ENCODE measurements at places on chromosomes 12 and 14. TPM values are rescaled to one million over a fixed set of nuclear protein-coding genes. Genes with fewer than 3 reads are reported as not detected.
A peak's percentile ranks its signal among the peaks of the same experiment; 100 is the strongest.

Gene DLK1
- 1.3 TPM for total RNA-seq

GRCh38 chr14:35963209-35963608, 137.1 kb downstream of the BRMS1L start:
- H3K4me3 ChIP-seq, result no peak overlapping the region
- no peaks in the 10 kb centered on the region for H3K4me1 ChIP-seq
- no peaks in the 10 kb centered on the region for H3K27me3 ChIP-seq
- DNase-seq, result peak; percentile 8

Gene HOXC6
- 0.21 TPM for total RNA-seq

Gene WNT5B
- 7.5 TPM for total RNA-seq

DNA sequence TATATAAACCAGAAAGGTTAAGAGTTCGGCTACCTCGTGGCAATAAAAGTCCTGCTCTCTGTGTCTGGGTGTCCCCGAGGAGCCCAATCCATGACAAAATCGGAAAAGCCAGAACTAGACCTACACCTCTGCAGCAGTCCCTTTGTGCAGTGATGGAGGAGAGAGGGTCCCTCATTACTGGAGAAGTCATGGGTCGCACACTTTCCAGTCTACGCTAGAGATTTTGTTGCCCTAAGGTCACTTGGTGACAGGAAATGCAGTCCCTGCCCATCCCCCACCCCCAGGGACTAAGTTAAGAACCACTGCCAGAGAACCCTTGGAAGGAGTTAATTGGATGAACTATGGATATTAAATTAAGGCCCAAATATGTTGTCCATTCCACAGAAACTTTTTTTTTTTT, 104.4 kb upstream of the ATF7IP start:
- peaks cover 47% of the 10 kb centered on the region for H3K4me1 ChIP-seq
- peaks cover 11% of the 10 kb centered on the region for H3K27me3 ChIP-seq
- peak overlapping the region; percentile 99 for H3K27ac ChIP-seq
- peak overlapping the region; percentile 79 for H3K4me3 ChIP-seq
- H3K36me3 ChIP-seq, result peaks cover 10% of the 10 kb centered on the region

GRCh38 chr12:42086031-42086430, 58.6 kb downstream of the GXYLT1 start:
- no peaks in the 10 kb centered on the region for H3K27me3 ChIP-seq
- peaks cover 3% of the 10 kb centered on the region for H3K4me1 ChIP-seq
- no peak for DNase-seq
- H3K27ac ChIP-seq, result no peak overlapping the region
- H3K36me3 ChIP-seq, result no peaks in the 10 kb centered on the region

DNA sequence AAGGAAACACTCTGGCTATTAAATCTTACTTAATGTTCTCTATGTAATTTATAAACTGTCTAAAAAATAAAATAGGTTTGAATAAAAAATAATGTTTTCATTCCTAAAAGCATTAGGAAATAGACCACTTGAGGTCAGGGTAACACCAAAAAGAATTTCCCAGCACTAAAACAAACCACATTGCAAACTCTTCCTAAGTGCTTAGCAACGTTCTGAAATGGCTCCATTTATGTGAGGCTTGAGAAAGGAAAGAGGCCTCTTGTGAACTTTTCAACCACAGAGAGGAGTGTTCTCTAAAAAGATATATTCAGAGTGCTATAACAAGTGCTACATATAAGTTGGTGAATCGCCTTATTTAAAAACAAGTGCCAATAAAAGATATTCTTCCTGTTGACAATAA, 42.7 kb downstream of the ALX1 start:
- no peak for DNase-seq
- no peak overlapping the region for H3K27ac ChIP-seq
- no peak overlapping the region for H3K4me3 ChIP-seq
- no peaks in the 10 kb centered on the region for H3K36me3 ChIP-seq
- peaks cover 2% of the 10 kb centered on the region for H3K27me3 ChIP-seq

DNA sequence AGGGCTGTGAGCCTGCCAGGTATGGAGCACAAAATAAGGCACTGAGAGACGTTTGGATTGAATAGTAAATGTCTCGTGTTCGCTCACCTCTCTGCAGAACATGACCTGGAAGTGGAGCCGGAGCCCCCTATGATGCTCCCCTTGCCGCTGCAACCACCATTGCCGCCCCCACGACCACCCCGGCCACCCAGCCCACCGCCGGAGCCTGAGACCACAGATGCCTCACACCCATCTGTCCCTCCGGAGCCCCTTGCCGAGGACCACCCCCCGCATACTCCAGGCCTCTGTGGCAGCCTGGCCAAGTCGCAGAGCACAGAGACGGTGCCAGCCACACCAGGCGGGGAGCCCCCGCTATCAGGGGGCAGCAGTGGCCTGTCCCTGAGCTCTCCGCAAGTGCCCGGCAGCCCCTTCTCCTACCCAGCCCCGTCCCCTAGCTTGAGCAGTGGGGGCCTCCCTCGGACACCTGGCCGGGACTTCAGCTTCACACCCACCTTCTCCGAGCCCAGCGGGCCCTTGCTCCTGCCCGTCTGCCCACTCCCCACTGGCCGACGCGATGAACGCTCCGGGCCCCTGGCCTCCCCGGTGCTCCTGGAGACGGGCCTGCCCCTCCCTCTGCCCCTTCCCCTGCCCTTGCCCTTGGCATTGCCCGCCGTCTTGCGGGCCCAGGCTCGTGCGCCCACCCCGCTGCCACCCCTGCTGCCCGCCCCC, 18.7 kb downstream of the SETD1B start:
- no peak for DNase-seq
- H3K27me3 ChIP-seq, result peaks cover 8% of the 10 kb centered on the region
- H3K36me3 ChIP-seq, result peaks cover 26% of the 10 kb centered on the region
- no peak overlapping the region for H3K4me3 ChIP-seq
- no peak overlapping the region for H3K27ac ChIP-seq

DNA sequence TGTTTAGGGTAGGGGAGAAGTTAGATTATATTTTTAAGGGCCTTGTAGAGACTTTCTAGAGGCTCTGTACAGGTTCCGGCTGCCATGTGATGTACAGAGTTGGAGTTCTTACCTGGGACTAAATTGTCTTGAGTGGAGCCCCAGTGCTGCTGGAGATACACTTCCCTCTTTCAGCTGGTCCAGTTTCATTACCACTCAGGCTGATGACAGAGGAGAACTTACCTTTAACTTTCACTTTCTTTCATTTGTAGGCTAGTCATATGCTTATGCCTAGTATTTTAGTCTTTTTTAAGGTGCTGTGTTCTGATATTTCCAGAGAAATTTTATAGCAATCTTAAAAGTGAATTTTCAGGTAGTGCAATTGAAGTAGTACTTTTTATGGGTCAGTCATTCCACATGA, 117.3 kb downstream of the ERC1 start:
- H3K27ac ChIP-seq, result no peak overlapping the region

DNA sequence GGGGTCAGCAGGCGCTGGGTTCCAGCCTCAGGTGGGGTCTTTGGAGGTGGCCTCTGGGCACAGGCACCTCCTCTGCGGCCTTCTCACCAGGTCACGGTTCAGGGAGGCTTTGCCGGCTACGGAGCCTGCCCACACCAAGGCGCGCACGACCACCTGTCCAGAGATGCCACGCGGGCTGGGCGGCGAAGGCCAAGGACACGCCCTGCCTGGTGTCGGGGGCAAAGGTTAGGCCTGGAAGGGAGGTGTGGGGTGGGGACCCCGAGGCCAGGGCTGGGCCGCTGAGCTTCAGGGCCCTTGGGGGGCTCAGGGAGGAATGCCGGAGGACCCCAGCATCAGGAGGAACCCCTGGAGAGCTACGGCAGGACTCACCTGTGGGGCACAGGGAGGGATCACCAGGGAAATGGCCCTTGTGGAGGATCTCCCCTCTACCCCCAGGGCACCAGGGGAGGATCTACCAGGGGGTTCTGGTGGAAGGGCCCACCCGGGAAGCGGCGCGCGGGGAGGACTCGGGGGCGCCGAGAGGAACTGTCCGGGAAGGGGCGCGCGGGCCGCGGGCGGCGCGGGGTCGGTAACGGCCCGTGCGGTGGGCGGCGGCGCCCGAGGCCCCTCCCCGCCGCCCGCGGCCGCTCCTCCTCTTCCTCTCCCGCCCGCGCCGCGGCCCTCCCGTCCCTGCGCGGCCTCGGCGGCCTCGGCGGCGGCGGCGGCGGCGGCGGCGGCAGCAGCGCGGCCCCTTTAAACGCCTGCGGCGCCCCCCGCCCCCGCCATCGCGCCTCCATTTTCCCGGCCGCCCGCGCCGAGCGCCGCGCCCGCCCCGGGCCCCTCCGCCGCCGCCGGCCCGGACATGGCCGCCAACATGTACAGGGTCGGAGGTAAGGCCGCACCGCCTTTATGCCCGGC, at the start of gene MTA1:
Gene MTA1 (plus strand): TSS at position 633 of the 897 bp plus-strand sequence. CDS start 209 bp downstream, at position 842.
- no peak for DNase-seq
- peaks cover 11% of the 10 kb centered on the region for H3K4me1 ChIP-seq
- peaks cover 16% of the 10 kb centered on the region for H3K27me3 ChIP-seq

- peaks cover 6% of the 10 kb centered on the region for H3K36me3 ChIP-seq
- peaks cover 16% of the 10 kb centered on the region for H3K4me1 ChIP-seq
- H3K27me3 ChIP-seq, result no peaks in the 10 kb centered on the region
- DNase-seq, result peak; percentile 7
- H3K4me3 ChIP-seq, result no peak overlapping the region
These were observed 66.8 kb upstream of the CFL2 start for GRCh38 chr14:34781242-34781641.

- peaks cover 4% of the 10 kb centered on the region for H3K36me3 ChIP-seq
- DNase-seq, result no peak
- H3K27me3 ChIP-seq, result peaks cover 2% of the 10 kb centered on the region
- H3K4me3 ChIP-seq, result no peak overlapping the region
- peaks cover 9% of the 10 kb centered on the region for H3K4me1 ChIP-seq
These were observed 8.9 kb downstream of the HVCN1 start for GRCh38 chr12:110680032-110680431.

DNA sequence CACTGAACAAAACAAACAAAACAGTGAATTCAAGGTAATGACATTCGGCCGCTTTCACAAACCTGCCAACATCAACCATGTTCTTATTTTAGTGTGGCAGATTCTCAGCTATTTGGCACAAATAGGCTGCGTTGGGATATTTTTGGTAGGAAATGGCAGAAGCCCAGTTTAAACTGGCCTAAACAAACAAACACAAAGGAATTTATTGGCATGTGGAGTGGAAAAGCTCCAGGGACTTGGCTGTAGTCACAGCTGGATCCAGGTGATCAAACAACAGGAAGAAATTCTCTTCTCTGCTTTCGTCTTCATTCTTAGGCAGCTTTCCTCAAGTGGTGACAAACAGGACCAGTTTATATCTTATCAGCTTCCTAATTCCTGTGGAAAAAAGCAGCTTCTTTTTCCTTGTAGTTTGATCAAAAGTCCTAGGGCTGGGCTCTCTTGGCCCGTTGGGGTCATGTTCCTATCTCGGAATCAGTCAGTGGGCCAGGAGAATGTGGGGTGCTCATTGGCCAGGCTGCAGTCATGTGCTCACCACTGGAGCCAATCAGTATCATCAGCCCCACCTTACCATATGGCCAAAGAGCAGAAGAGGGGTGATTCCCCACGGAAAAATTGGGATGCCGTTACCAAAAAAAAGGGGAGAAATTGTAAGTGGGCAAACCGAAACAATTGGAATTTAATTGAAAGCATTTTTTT, 22.6 kb downstream of the C12orf75 start:
- no peak overlapping the region for H3K27ac ChIP-seq
- no peaks in the 10 kb centered on the region for H3K36me3 ChIP-seq
- no peak overlapping the region for H3K4me3 ChIP-seq
- peaks cover 21% of the 10 kb centered on the region for H3K4me1 ChIP-seq
- DNase-seq, result no peak

DNA sequence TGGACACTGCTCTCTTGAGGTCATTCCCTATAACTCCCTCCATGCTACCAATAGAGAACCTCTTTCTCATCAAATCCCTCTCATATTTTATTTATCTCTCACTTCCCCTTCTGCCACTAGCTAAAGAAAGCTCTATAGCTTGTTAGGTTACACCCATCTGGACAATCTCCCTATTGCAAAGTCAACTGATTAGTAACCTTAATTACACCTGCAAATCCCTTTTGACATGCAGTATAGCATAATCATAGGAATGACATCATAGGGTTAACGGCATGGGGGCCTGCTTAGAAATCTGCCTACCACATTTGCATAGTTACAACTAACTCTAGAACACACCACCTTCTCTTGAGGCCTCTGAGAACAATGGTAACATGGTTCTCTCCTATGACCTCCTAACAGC, 181.2 kb downstream of the EMP1 start:
- H3K27ac ChIP-seq, result no peak overlapping the region
- DNase-seq, result no peak

- H3K27ac ChIP-seq, result no peak overlapping the region
- H3K27me3 ChIP-seq, result no peaks in the 10 kb centered on the region
- no peak for DNase-seq
These were observed 1197.5 kb downstream of the LRFN5 start for GRCh38 chr14:42804141-42804540.

Gene EXD2
- 21.0 TPM for total RNA-seq

DNA sequence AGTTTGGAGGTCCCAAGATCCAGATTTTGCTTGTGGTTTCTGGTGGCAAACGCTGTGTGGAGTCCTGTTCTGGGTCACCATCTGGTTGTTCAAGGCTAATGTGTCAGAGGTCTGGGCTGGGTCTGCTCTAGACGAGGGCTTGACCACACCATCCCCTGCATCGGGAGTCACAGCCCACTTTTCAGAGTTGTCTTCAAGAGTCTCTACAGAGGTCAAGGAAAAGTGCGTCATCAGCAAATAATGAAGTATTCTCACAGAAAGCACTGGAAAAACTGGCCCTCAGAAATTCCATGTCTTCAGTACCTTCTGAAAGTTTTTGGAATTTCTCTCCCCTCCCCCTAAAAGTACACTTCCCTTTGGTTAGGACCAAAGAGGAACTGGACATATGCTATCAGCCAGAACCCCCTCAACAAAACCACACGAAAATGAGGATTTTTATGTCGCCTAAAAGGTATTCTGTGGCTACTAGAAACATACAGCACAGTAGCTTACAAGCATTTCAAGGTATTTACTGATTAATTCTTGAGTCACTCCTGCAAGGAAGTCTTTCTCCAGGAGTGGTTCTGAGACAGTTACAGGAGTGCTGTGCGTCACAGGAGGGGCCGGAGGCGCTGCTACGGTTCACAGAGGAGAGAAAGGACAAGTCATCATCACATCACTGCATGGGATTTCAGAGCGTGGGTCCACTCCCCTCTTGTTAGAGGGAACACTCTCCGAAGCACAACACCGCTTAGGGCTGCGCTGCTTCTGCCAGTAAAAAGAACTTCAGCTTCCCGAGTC, 35.4 kb downstream of the RAD52 start:
- H3K4me3 ChIP-seq, result peak overlapping the region; percentile 72
- peaks cover 64% of the 10 kb centered on the region for H3K4me1 ChIP-seq
- H3K27ac ChIP-seq, result peak overlapping the region; percentile 90
- H3K27me3 ChIP-seq, result peaks cover 3% of the 10 kb centered on the region
- peaks cover 48% of the 10 kb centered on the region for H3K36me3 ChIP-seq

- H3K4me1 ChIP-seq, result no peaks in the 10 kb centered on the region
- peaks cover 3% of the 10 kb centered on the region for H3K27me3 ChIP-seq
- H3K4me3 ChIP-seq, result no peak overlapping the region
- no peak overlapping the region for H3K27ac ChIP-seq
- peaks cover 13% of the 10 kb centered on the region for H3K36me3 ChIP-seq
These were observed 77.1 kb downstream of the FGD4 start for GRCh38 chr12:32476446-32476845.

Gene FGF23
- total RNA-seq, result not detected

GRCh38 chr12:110134691-110135411, 10.7 kb downstream of the IFT81 start:
- H3K4me3 ChIP-seq, result no peak overlapping the region
- no peak for DNase-seq
- peaks cover 3% of the 10 kb centered on the region for H3K36me3 ChIP-seq
- no peaks in the 10 kb centered on the region for H3K27me3 ChIP-seq
- H3K4me1 ChIP-seq, result no peaks in the 10 kb centered on the region

Data from endothelial cell (in vitro differentiated cells).